MCF 10A (cell line): ENCODE measurements at places on chromosomes 1 and 21. TPM values are rescaled to one million over a fixed set of nuclear protein-coding genes. Genes with fewer than 3 reads are reported as not detected.

HSPB7 gene
- total RNA-seq = not detected in 2 replicates

ABCD3 gene
- total RNA-seq = 26.5 and 32.5 TPM in 2 replicates

PMVK gene
- 57.7 and 68.9 TPM in 2 replicates for total RNA-seq

CCDC27 gene
- total RNA-seq = not detected in 2 replicates

AGT gene
- not detected in 2 replicates for total RNA-seq

ITLN2 gene
- total RNA-seq = 0.27 TPM in 1 of 2 replicates, not detected in the other

LCE1F gene
- total RNA-seq = not detected in 2 replicates

ZSCAN20 gene
- 5.1 and 8.2 TPM in 2 replicates for total RNA-seq

UBASH3A gene
- total RNA-seq = not detected in 2 replicates

LRRC8B gene
- 7.0 and 9.7 TPM in 2 replicates for total RNA-seq

KRTAP19-2 gene
- not detected in 2 replicates for total RNA-seq

CHI3L2 gene
- total RNA-seq = 1.4 and 2.1 TPM in 2 replicates

MRPL37 gene
- 98.2 and 128 TPM in 2 replicates for total RNA-seq

HENMT1 gene
- not detected in 2 replicates for total RNA-seq

EDARADD gene
- total RNA-seq = 0.65 and 1.1 TPM in 2 replicates

SLAMF9 gene
- total RNA-seq = not detected in 2 replicates

TMEM81 gene
- total RNA-seq = 4.2 and 4.8 TPM in 2 replicates

HSPA6 gene
- 0.28 and 0.52 TPM in 2 replicates for total RNA-seq
